Mesangial cell (primary cell): ENCODE measurements at places on chromosomes 2 and 18. TPM values are rescaled to one million over a fixed set of nuclear protein-coding genes. Genes with fewer than 3 reads are reported as not detected.

Gene RHOB
- total RNA-seq: 199 and 301 TPM in 2 replicates

Gene MSH6
- total RNA-seq: 23.7 and 44.0 TPM in 2 replicates

Gene SRBD1
- total RNA-seq: 8.0 and 11.1 TPM in 2 replicates

Gene POTEI
- total RNA-seq: not detected in 2 replicates

Gene CHMP3
- total RNA-seq: 28.2 and 36.3 TPM in 2 replicates

Gene DYSF
- 18.1 and 37.0 TPM in 2 replicates for total RNA-seq

Gene CAPN14
- total RNA-seq: 0.13 TPM in 1 of 2 replicates, not detected in the other

Gene AQP12B
- total RNA-seq: not detected in 2 replicates

Gene IL36RN
- total RNA-seq: not detected in 2 replicates

Gene WDCP
- 5.3 and 6.7 TPM in 2 replicates for total RNA-seq

Gene AKAIN1
- not detected in 2 replicates for total RNA-seq

Gene PLA2R1
- 3.6 and 5.7 TPM in 2 replicates for total RNA-seq

Gene HOXD11
- 19.2 and 24.7 TPM in 2 replicates for total RNA-seq
